ENCODE measurements at places on chromosomes 4 and X. TPM values are rescaled to one million over a fixed set of nuclear protein-coding genes. Genes with fewer than 3 reads are reported as not detected.

BTC gene
- 0.46 TPM for total RNA-seq

MAML3 gene
- total RNA-seq: 0.61 TPM

VEGFC gene
- 80.3 TPM for total RNA-seq

ALB gene
- not detected for total RNA-seq

MFAP3L gene
- 6.9 TPM for total RNA-seq

HSFX3 gene
- not detected for total RNA-seq

IGSF1 gene
- not detected for total RNA-seq
